Globus pallidus (tissue), 1 donor: ENCODE measurements at places on chromosomes 11 and 22.

- no peak for DNase-seq
Observed at GRCh38 chr22:39144101-39144767, 8.2 kb downstream of the CBX7 start.

DNA sequence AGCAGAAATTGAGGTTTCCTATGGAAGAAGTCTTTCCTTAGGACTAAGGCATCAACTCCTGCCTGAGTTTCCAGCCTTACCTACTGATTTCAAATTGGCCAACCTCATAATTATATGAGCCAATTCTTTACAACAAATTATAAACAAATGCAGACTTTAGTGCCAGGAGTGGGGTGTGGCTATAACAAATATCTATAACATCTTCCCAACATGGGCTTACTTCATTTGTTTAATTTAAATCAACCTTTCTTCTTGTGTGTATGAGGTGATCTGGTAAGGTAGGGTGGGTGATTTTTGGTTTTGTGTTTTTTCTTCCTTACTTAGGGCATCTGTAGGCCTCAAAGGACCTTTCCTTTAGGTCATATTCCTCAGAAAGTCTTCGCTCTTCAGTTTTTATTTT lies 354.9 kb downstream of the SHANK2 start:
- no peak for DNase-seq

DNA sequence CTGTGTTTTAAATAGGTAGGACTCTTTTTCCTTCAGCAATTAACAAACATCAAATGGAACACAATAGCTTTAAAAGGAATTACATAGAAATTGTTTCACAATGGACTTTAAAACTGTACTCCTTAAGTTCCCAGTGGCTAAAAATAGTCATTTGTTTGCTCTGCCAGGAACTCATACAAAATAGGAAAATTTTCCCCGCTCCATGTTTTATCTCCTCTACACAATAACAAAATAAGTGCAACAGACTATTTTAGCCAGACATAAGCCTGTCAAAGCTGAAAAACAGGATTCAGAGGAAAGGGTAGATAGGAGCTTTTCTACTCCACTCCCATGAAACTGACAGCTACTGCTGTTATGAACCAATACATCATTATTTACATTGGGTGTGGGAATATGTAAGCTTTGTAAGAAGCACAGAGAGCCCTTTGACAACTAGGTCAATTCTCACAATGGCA lies 90.1 kb downstream of the STK33 start:
- DNase-seq: no peak

GRCh38 chr22:30104501-30105156 lies 24.4 kb downstream of the HORMAD2 start:
- DNase-seq: no peak

DNA sequence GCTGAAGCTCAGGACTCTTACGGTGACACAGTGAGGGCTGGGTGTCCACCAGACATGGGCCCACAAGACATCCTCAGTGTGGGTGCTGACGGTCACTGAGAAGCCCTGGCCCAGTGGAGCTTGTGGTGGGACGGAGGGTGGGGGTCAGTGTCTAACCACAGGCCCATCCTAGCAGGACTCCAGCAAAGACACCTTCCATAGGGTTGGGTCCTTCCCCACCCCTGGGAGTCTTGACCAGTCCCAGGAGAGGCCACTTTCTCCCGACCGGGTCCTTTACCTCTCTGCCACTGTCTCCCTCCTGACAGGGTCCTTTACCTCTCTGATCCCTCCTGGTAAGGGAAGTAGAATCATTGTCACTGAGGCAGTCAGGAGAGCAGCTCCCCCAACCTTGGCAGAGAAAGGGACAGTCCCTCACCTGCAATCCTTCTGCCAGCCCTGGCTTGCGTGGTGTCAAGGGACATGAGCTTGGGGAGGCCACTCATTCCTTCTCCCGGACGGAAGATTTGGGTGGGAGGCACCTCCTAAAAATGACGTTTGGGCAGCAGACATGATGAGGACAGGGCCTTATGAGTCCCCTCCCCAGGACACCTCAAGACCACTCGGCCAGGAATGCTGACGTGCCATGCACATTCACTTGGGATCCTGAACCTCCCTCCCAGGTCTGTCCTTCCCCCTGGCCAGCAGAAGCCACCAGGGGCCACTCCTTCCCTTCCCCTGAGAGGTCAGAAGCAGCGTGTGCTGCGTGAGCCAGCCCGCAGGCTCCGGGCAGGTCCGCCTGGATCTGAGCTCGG lies 91.5 kb upstream of the FGF3 start:
- DNase-seq: no peak

DNA sequence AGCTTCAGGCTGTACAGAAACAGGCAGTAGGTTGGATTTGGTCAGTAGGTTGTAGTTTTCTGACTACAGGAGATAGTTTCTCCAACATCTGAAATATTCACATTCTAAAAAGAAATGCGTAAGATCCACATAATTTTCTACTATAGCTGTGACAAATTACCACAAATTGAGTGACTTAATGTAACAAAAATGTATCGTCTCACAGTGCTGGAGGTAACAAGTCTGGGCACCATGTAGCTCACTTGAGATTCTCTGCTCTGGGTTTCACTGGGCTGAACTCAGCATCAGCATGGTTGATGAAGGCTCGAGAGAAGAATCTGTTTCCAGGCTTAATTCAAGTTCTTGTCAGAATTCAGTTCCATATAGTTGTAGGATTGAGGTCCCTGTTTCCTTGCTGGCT lies 350.9 kb upstream of the CCDC179 start:
- DNase-seq: no peak

GRCh38 chr11:34339149-34340064 lies 18.4 kb downstream of the ABTB2 start:
- DNase-seq: no peak

GRCh38 chr11:130369713-130370112 lies 55.0 kb upstream of the ZBTB44 start:
- peak; percentile 90 for DNase-seq

DNA sequence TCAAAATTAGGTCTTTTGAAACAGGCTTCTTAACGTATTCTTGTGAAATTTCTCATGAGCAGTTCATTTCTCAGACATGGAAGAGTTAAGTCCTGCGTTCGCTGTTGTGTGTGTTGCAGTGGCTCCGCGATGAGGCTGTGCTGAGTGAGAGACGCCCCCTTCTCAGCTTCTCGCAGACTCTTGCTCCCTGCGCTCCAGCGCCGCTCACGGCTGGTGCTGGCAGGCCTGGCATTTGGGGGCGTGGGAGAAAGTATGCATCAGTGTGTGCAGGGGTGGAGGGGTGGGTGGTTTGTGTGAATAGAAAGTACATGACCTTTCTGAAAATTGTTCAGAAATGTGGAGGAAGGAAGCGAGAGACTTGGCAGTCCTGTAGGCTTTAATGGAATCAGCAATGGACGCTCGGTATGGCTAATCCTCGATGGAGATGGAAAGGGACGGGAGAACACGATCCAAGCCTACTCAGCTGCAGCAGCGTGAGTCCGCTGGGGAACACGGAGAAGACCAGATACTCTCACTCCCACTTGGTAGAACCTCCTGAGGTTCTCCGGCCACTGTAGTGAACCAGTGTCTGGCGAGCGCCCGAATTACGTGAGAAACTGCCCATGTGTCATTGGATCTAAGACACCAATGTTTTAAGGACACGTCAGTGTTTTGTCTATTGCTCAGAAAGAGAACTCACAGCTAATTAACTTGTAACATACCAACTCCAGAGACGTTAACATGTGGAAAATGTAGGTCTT lies 5.9 kb downstream of the TAB1 start:
- DNase-seq: peak; percentile 76

GRCh38 chr11:79971255-79971654 lies 530.4 kb upstream of the TENM4 start:
- DNase-seq: no peak

DNA sequence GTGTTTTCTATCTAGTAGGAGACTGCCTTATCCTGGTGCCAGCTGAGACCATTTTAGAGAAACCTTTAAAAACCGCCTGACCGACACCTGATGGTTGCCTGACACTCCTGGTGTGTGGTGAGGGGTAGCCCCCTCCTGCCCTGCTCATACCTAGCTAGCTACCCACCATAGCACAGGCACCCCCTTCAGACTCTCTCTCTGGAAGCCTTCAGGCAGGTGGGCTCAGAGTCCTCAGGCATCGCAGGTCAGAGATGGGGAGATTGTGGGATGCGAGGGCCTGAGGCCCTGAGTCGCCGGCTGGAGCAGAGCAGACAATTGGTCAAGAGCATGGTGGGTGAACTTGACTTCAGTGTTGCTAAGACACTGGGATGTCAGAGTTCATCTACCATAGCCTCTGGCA lies 424.6 kb downstream of the BRD1 start:
- DNase-seq: no peak

- DNase-seq: no peak
Observed at GRCh38 chr11:104254347-104254746, 90.4 kb upstream of the PDGFD start.

GRCh38 chr11:97223647-97224046 lies 833.8 kb downstream of the JRKL start:
- no peak for DNase-seq
